ENCODE measurements at places on chromosomes 16 and 17.

DNA sequence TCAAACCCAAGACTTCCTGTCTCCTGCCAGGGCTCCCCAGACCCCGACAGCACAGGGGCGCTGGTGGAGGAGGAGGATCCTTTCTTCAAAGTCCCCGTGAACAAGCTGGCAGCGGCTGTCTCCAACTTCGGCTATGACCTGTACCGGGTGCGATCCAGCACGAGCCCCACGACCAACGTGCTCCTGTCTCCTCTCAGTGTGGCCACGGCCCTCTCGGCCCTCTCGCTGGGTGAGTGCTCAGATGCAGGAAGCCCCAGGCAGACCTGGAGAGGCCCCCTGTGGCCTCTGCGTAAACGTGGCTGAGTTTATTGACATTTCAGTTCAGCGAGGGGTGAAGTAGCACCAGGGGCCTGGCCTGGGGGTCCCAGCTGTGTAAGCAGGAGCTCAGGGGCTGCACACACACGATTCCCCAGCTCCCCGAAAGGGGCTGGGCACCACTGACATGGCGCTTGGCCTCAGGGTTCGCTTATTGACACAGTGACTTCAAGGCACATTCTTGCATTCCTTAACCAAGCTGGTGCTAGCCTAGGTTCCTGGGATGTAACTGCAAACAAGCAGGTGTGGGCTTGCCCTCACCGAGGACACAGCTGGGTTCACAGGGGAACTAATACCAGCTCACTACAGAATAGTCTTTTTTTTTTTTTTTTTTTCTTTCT, 8.1 kb downstream of the SERPINF1 start:
- no peak for DNase-seq

GRCh38 chr16:75471723-75472633, 7.5 kb upstream of the TMEM170A start:
- peak; percentile 56 for DNase-seq

- no peak for DNase-seq
Observed at GRCh38 chr17:35084987-35085386, 21.5 kb upstream of the RFFL start.

GRCh38 chr17:76232342-76232741, 8.0 kb downstream of the RNF157 start:
- no peak for DNase-seq

GRCh38 chr17:17341452-17341851, 38.3 kb downstream of the NT5M start:
- no peak for DNase-seq
